Activated CD4-positive, alpha-beta memory T cell treated with anti-CD3 and anti-CD28 coated beads for 36 hours (primary cell): ENCODE measurements at places on chromosomes 4 and X. TPM values are rescaled to one million over a fixed set of nuclear protein-coding genes. Genes with fewer than 3 reads are reported as not detected.

The SPANXD gene
- total RNA-seq, result not detected

The EGF gene
- not detected for total RNA-seq

The SHROOM3 gene
- total RNA-seq, result not detected

The TRIML2 gene
- not detected for total RNA-seq

The ADGRA3 gene
- 1.5 TPM for total RNA-seq

The ZGRF1 gene
- 36.6 TPM for total RNA-seq

The MMRN1 gene
- 0.10 TPM for total RNA-seq

The ARMCX2 gene
- total RNA-seq, result 9.7 TPM

The NDNF gene
- total RNA-seq, result not detected

The NLGN4X gene
- total RNA-seq, result not detected

The TMEM35A gene
- not detected for total RNA-seq

The PCSK1N gene
- total RNA-seq, result 2.7 TPM

The RAB41 gene
- not detected for total RNA-seq

The PASD1 gene
- not detected for total RNA-seq

The REELD1 gene
- not detected for total RNA-seq

DNA sequence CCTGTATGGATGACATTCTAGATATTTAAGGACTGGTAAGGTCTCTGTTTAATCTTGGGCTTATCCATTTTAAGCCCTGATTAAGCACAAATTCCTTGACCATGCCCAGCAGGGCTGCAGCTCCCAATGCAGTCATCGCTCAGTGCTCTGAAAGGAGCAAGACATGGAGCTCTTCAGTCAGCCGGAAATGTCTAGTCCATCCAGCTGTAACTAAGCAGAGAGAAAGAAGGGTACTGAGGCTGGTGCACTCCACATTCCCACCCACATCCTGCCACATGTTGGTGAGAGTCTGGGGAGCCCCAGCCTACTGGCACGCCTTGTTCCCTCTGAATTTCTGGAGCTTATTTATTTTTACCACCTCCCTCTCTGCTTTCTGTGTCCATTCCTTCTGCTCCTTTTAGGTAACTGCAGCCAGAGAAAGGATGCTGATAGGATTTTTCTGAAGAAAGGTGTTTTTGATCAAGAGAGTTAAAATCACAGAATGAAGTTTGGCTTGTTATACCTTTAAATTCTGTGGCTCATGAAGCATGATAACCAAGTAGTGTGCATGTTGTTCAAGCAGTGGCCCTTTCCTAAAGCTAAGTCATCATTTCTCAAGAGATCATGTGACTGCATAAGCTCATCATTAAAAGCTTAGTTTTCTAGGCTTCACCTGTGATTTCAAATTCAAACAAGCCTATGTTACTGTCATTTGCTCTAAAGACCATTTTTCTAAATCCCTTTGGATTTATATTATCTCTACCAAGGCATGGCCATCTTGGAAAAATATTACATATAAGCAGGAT is 74.0 kb downstream of the GALNT7 start:
- DNase-seq, result no peak

GRCh38 chr4:4377732-4378460 is 9.0 kb upstream of the NSG1 start:
- no peak for DNase-seq

GRCh38 chr4:189445613-189446012 is 495.1 kb upstream of the FRG1 start:
- no peak for DNase-seq

DNA sequence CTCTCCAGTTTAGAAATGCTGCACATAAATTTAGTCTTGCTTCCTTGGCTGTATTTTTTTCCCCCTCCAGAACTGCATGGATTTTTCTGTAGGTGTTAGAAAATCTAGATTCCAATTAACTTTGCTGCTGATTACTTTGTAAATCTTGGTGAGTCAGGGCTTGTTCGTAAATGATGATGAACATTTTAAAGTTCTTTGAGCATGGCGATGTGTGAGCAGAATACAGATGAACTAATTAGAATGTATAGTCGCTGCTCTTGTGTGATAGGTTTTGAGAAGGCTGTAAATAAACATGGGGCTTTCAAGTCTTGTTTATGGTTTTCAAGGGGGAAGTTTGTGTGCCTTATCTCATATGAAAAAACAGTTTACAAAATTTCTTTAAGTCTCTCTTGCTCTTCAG is 23.3 kb downstream of the LIMCH1 start:
- no peak for DNase-seq

- no peak for DNase-seq
Observed at GRCh38 chr4:126916049-126916625, 716.6 kb upstream of the INTU start.

GRCh38 chrX:132219343-132219768 is at the start of gene RAP2C:
TSS of gene RAP2C (minus strand) at chrX:132219447. CDS start at chrX:132217268, 2,179 bp downstream.
- peak; percentile 74 for DNase-seq

GRCh38 chr4:107834241-107834794 is 9.6 kb downstream of the SGMS2 start:
- DNase-seq, result no peak

DNA sequence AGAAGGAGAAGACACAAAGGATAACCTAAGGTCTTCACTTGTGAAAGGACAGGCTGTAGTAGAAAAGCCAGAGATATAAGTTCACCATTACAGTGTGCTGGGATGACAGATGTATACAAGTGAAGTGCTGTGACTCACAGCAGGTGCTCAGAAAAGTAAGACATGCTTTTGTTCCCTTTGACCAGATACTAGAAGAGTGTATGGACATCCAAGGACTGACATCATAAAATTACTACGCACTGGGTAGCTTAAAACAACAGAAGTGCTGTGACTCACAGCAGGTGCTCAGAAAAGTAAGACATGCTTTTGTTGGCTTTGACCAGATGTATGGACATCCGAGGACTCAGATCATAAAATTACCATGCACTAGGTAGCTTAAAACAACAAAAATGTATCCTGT is 61.6 kb upstream of the BTC start:
- no peak for DNase-seq

- no peak for DNase-seq
Observed at GRCh38 chr4:116229420-116229819, 856.0 kb downstream of the TRAM1L1 start.

DNA sequence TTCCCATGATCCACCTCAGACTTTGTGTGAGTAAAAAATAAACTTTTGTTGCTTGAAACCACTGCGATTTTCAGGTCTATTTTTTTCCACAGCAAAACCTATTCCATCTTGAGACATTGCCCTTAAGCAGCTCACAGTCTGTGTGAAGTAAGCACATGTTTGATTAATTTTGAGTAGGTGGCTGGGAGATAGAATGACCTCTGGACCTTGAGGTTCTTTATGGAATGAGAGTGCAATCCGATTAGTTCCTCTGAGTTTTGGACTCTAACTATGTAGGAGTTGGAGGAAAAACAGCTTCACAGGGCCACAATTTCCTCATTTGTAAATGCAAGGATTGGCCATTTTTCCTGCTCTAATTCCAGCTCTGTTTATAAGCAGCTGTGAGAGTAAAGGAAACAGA is 234.1 kb upstream of the IGFBP7 start:
- no peak for DNase-seq

DNA sequence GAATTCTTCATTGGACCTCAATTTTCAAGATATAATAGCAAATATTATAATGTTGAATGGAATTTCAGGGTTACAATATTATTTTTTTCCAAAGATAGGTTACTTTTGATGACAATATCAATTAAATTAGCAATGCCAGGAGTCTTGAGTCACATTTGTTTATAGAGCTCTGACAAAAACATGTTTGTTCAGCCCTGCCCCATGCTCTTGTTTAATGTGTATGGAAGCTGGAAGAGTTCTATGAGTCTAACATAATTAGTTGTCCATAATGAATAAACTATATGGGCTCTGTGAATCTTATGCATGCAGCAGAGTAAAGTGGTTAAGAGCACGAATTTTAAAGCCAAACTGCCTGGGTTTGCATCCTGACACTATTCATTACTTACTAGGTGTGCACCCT is 22.9 kb upstream of the ALB start:
- DNase-seq, result no peak

GRCh38 chr4:71683309-71683708 is 100.6 kb downstream of the GC start:
- DNase-seq, result no peak

DNA sequence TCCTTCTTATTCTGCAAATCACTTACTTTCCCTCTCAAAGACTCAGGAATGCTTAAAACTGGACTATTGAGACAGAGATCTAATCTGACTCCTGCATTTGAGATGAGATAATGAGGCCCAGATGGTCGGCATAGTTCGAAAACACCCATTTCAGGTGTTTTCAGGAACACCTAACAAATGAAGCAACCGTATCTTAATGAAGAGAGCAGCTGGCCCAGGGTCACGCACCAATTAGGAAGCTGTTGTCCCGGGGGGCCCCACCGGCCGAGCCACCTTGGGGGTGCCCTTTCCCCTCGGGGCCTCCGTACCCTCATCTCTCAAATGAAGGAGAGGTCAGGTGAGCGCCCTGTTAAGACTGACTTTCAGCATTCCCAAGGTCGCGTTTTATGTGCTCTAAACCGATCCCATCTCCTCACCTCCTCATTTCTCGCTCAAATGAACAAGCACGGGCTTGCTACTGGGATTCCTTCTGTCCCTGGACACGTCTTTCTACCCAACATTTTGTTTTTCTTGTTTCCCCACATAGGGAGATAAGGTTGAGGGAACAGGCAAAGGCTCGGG is 824 bp downstream of the LRPAP1 start:
- no peak for DNase-seq

DNA sequence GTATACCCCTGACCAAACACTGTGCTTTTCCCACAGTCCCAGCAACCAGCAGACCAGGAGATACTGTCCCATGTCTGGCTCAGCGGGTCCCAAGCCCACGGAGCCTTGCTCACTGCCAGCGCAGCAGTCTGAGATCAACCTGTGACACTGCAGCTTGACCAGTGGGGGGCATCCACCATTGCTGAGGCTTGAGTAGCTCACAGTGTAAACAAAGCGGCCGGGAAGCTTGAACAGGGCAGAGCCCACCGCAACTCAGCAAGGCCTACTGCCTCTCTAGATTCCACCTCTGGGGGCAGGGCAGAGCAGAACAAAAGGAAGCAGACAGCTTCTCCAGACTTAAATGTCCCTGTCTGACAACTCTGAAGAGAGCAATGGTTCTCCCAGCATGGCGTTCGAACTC is 58.1 kb downstream of the SLC10A6 start:
- no peak for DNase-seq

- DNase-seq, result no peak
Observed at GRCh38 chr4:189845145-189845846, 95.4 kb upstream of the FRG1 start.

- no peak for DNase-seq
Observed at GRCh38 chr4:26141051-26141721, 179.6 kb upstream of the RBPJ start.

GRCh38 chr4:47839259-47839658 is 1.4 kb upstream of the CORIN start:
- peak; percentile 82 for DNase-seq

GRCh38 chr4:28562913-28563312 is 1702.3 kb downstream of the STIM2 start:
- DNase-seq, result no peak

DNA sequence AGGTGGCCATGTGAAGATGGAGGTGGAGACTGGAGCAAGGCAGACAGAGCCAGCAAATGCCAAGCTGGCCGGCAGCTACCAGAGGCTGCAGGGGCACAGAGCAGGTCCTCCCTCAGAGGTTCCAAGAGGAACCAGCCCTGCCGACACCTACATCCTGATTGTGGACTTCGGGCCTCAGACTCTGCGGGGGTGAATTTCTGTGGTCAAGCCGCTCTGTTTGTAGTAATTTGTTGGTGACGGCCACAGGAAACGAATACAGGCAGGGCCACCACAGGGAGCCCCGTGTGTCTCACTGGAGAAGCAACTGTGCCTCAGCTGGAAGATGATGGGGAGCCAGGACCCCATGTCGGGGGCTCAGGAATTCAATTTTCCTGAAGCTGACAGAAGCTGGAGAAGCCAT is 28.3 kb downstream of the ZFYVE28 start:
- no peak for DNase-seq

DNA sequence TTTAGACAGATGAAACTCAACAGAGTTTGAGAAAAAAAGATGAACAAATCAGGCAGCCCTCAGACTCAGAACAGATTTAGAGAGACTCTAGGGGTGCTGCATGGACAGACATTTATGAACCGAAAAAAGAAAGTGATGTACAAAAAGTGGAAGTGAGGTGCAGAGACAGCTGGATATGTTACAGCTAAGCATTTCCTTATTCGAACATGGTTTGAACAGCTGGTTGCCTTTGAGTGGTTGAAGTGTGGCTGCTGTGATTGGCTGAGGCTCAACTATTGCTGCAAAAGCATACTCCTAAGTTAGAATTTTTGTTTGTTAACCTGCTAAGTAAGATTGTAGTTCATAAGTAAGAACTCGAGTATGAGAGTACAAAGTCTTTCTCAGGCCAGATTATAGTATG is 331.5 kb upstream of the PABPC4L start:
- DNase-seq, result no peak

- no peak for DNase-seq
Observed at GRCh38 chr4:12041828-12042227, 613.1 kb upstream of the HS3ST1 start.

GRCh38 chr4:123018396-123018775 is 96.0 kb upstream of the NUDT6 start:
- no peak for DNase-seq
